ENCODE measurements at places on chromosomes 7 and 10.
A peak's percentile ranks its signal among the peaks of the same experiment; 100 is the strongest.

DNA sequence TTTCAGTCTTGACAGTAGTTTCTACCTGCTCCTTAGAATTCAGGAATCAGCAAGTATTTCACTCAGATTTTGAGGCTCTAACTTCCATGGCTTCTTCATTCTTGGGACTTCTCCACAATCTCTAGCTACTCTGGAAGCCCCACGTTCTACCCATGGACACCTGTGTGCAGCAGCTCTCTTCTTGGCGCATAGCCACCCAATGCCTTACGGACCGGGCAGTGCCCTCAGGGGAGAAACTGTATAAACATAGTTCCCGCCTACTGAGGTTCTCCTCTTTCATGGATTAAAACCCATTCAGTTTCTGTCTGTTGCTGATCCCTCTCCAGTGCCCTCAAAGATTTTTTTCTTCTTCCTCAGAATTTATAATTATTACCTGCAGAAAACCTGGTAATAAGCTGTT, 177.1 kb downstream of the SORCS1 start:
- no peak for DNase-seq

GRCh38 chr10:82282782-82283456, 407.9 kb downstream of the NRG3 start:
- no peak for DNase-seq

DNA sequence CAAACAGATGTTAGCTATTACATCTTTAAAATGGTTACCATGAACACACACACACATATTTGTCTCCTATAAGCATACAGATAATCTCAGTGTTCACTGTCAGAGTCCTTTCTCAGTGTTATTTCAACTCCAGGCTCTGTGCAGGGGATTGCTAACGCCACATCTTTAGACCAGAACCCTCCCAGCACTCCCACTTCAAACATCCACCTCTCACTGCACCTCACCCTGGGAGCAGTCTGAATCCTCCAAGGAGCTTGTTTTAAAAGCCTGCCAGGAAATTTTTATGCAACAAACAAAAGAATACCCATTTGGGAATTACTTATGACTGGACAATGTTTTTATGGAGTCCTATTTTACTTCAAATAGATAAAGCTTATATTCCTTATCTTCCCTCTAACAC, 107.4 kb downstream of the PARD3 start:
- DNase-seq: no peak

DNA sequence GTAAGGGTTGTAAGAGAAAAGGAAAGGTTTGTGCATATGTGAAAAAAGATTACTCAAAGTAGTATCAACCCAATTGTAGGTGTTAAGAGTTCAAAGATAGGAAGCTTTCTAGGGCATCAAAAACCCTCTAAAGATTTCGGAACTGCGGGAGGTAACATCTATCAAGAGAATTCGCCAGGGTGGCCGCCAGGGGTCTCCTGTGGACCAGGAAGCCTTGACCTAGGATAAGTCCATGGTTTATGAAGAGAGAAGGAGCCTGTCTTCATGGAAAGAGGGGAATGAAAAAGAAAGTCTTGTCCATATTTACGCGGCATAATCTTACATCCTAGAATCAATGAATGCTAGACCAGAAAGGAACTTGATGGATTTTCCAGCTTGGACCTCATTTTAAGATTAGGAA, 140.7 kb upstream of the CALCR start:
- DNase-seq: no peak

- DNase-seq: no peak
These were observed 81.4 kb downstream of the ATXN7L1 start for GRCh38 chr7:105794741-105795729.

- DNase-seq: no peak
These were observed 54.5 kb downstream of the ELAPOR2 start for GRCh38 chr7:87004956-87005355.

DNA sequence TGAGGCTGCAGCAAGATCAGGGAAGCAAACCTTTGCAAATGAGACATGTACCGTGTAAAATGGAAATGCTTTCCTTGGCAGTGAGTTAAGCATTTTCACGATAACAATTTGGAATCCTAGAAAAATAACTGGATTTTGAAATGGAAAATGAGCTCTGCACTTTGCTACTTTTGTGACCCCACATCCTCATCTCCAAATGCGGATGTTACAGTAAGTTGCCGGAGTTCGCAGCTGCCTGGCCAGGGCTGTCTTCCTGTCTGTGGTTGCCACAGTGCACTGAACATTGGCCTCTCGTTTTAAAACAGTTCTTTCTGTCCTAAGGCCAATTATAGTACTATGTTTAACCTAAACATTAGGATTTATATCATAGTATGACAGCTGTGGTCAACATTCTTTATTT, 136.2 kb upstream of the FZD8 start:
- no peak for DNase-seq

- DNase-seq: no peak
These were observed 10.5 kb upstream of the ZNF212 start for GRCh38 chr7:149228831-149229471.

GRCh38 chr10:69413221-69413865, 3.4 kb downstream of the TACR2 start:
- DNase-seq: peak; percentile 78

DNA sequence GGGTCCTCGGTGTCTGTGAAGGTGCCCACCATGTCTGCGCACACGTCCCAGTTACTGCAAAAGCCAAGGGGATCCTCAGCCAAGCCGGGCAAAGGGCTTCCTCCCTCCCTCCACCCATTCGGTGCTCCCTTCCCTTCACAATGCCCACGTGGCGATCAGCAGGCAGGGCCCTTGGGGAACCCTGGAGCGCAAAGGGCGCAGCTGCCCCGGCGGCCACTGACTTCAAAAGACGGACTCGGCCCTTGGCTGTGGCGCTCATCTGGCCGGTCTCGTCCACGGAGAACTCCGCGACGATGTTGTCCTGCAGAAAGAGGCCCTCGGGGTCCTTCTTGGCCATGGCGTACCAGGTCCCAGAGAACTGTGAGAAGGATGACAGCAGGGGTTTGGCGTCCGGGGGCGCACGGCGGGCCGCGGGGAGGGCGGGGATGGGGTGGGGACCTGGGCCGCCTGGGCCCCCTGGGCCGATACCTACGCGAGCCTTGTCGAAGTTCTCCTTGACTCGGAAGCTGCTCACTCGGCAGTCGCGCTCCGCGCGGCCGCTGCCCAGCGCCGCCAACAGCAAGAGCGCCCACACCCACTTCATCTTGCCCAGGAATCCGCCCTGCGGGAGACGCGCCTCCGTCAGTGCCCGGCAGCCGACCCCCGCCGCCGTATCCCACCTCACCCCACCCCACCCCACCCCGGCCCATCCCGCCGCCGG, 439 bp downstream of the RBP4 start:
- DNase-seq: no peak

DNA sequence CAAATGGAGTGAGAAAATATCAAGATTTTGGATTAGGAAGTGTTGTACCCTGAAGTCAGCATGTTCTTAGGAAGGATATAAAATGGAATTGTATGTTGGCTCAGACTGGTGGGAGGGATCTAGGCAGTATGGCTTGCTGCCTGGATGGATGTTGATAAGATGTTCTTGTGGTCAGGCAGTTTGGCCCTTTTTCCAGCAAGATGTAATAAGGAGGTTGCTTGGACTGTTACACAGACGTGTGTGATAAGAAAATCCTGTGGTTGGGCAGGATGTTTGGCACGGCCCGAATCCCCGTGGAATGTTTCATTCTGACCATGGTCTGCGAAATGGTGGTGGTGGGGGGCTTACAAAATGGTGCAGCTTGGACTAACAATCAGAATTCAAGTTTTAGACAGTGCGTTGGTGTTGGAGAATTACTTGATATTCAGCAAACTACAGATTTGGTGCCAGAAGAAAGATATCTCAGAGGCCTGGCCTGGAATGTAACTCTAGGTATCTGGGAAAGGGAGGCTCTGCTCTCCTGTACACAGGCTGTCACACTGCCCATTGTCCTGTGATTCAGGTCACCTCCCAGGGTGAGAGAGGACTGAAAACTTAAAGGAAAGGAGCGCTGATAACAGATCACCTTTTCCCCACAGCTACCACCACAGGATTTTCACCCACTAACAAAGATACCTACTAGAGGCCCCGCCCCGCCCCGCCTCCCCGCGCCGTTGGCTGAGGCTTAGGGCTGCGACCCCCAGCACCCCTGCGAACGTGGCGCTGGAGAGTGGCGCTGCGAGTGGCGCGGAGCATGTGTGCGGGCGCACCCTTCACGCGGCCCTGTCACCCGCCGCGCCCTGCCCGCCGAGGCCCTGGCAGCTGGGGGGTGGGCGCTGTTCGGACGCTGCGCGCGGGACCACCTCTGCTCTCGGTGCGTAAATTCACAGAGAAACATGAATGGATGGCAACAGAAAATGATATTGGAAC, 19.3 kb upstream of the ZNF680 start:
- no peak for DNase-seq

DNA sequence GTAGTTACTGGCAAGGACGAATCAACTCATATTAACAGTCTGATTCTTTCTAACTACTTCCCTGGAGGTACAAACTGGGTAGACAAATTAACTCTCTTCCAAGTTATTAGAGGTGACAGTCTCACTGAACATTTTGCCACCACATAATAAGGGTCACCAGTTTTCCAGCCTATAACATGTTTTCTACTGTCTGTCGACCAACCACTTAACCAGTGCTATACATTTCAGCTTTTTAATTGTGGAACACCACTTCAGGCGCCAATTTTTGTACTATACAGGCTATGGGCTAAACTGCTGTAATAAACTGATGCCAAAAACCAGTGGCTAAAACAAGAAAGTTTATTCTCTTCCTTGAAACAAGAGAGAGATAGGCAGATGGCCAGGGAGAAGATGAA, 13.3 kb downstream of the ZNF438 start:
- no peak for DNase-seq

GRCh38 chr10:1932692-1933094, 195.4 kb upstream of the ADARB2 start:
- no peak for DNase-seq

- no peak for DNase-seq
These were observed 112.2 kb downstream of the MGMT start for GRCh38 chr10:129579228-129579627.

GRCh38 chr10:133608855-133609254, 17.7 kb downstream of the FRG2B start:
- no peak for DNase-seq

GRCh38 chr10:104650635-104651331, 9.7 kb downstream of the SORCS3 start:
- no peak for DNase-seq

DNA sequence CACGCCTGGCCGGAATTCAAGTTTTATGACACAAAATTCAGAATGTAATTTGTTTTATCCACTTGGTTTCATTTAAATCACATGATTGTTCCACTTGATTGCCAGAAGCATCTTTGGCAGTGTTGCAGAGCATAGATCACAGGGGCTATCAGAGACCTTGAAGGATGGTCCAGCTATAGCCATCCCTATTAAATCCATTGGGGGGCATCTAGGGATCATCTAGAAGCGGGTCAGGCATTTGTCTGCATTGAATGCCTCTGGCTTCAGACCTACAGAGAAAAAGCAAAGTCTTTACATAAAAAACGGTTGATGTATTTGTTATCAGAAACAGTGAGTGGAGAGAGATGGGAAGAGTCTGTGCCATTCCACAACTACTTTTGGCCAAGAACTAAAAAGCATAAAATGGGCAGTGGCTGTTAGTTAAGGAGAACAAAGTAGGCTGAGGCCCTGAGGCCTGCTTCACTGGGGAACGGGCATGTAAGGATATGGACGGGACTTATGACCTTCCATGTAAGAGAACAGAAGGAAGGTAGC, 146.3 kb downstream of the NXPH1 start:
- no peak for DNase-seq

GRCh38 chr10:78414380-78414779, 380.7 kb downstream of the RPS24 start:
- DNase-seq: no peak

- no peak for DNase-seq
These were observed 134.7 kb upstream of the PPP2R2D start for GRCh38 chr10:131766096-131766495.

DNA sequence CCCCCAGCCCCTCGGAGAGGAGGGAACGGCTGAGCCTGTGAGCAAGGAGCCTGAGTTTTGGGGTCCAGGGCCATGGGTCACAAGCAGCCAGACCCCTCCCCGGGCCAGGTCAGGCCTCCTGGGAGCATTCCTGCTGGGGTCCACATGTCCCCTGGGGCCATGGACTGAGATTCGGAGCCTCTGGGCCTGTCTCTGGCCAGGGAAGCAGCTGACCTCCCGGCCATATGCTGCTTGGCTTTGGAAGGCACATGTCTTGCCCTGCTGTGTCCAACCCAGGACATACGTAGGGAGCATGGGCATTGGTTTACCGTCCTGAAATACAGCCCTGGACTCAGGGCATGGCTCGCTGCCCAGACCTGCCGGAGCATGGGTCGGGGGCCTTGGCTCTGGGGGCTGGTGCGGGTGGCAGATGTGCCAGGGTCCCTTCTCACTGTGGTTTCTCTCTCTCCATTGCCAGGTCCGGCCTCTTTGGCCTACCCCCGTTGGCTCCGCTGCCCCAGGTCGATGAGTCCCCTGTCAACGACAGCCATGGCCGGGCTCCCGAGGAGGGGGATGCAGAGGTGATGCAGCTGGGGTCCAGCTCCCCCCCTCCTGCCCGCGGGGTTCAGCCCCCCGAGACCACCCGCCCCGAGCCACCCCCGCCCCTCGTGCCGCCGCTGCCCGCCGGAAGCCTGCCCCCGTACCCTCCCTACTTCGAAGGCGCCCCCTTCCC, 7.3 kb downstream of the PWWP2B start:
- no peak for DNase-seq

- DNase-seq: no peak
These were observed 33.8 kb upstream of the COMTD1 start for GRCh38 chr10:75269605-75270004.

GRCh38 chr10:48550071-48550691, 54.7 kb downstream of the ARHGAP22 start:
- no peak for DNase-seq

GRCh38 chr7:141317033-141317585, 234.1 kb upstream of the AGK start:
- no peak for DNase-seq

- DNase-seq: no peak
These were observed 10.5 kb downstream of the ST8SIA6 start for GRCh38 chr10:17443707-17444387.

GRCh38 chr10:129932751-129933433, 31.2 kb downstream of the EBF3 start:
- no peak for DNase-seq

GRCh38 chr10:101867931-101868330, 24.3 kb upstream of the KCNIP2 start:
- no peak for DNase-seq

DNA sequence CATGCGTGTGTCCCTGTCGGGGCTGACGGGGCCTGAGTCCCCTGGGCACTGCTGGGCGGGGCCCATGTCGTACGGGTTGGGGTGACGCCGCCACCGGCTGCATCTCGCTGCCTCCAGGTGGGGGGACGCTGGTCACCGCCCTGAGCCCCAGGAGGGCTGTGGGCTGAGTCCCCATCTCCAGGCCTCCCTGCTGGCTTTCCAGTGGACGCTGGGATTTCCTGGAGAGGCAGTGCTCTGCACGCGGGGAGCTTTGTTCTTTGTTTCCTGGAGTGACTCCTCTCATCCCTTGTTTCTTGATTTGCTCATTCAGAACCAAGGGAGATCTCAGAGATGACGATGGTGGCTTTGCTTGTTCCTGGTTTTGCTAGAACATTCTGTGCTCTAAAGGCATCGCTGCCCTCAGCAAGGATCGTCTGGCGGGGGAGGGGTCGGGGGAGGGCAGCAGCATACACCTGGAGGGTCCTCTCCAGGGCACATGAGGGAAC, 21.0 kb downstream of the PWWP2B start:
- DNase-seq: no peak

GRCh38 chr7:33196221-33196620, 66.9 kb downstream of the BBS9 start:
- DNase-seq: no peak
